ENCODE measurements at places on chromosomes 5 and 9. TPM values are rescaled to one million over a fixed set of nuclear protein-coding genes. Genes with fewer than 3 reads are reported as not detected.

Gene PCDHA6
- not detected for total RNA-seq

Gene LIFR
- 20.1 TPM for total RNA-seq

DNA sequence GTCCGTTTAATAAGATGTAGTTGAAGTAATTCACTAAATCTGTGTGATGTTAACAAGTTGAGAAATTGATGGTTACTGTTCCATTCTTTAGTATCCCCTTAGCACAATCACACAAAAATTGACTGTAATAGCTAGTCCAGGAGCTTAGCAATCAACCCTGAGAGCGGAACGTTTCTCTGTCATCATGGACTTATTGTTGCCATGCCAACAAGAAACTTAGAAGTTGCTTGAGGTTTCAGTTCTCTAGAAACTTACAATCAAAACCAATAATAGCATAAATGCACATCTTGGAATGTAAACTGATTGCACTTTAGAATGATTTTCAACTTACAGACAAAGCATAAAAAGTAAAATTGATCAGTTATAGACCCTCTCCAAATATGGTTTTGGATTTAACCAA, 125.4 kb upstream of the ANKH start:
- H3K4me3 ChIP-seq = no peak overlapping the region
- no peaks in the 10 kb centered on the region for H3K27me3 ChIP-seq
- no peaks in the 10 kb centered on the region for H3K36me3 ChIP-seq

- peak overlapping the region; percentile 63 for H3K4me3 ChIP-seq
- H3K4me1 ChIP-seq = peaks cover 20% of the 10 kb centered on the region
- no peak overlapping the region for H3K27ac ChIP-seq
- no peaks in the 10 kb centered on the region for H3K36me3 ChIP-seq
Measured at GRCh38 chr9:123998970-123999621, 12.5 kb upstream of the LHX2 start.

DNA sequence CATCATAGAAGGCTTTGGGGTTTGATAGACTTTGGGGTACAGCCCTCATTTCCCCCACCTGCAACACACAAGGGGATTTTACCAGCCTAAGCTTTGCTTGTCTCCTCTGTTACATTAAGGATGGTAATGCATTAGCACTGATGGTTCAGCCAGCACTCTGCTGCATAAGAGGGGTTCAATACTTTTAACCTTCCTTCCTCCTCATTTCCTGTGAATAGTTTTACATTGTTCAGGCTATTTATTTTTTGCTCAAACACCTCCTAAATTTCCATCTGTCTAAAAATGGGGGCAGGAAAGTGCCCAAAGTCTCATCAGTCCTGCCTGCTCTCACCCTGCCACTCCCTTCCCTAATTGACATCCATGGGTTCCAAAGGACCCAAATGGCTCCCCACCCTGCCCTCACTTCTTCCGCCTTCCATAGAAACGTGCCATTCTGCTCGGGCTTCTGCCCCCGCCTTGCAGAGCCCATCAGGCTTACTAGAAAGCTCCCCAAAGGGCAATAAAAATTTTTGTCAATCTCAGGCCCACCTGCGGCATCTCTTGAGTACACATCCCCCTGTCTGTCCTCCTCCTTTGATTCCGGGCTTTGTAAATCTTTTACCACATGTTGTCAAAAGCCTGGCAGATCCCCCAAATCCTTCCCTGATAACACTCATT, 239.5 kb upstream of the SLC24A2 start:
- H3K27me3 ChIP-seq = no peaks in the 10 kb centered on the region
- H3K36me3 ChIP-seq = no peaks in the 10 kb centered on the region
- no peak for DNase-seq

DNA sequence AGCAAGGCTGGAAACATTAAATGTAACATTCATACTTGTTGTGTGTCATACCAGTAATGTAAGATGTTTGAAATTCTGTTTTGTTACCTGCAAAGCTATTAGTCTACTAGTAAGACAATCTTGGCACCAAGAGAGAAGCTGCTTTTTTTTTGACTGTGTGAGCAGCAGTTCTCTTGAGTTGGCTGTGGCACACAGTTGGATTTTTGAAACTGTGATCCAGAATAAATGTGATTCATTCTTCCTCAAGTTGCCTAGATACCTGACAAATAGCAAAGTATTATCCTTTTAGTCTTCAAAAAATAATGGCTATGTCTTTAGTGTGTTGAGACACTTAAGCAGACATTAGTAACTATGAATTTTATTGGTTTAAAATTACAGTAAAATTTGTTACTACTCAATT, 57.2 kb upstream of the HAPLN1 start:
- no peak overlapping the region for H3K27ac ChIP-seq
- DNase-seq = no peak
- H3K4me1 ChIP-seq = peaks cover 26% of the 10 kb centered on the region
